ENCODE measurements at places on chromosomes 2 and 18.

DNA sequence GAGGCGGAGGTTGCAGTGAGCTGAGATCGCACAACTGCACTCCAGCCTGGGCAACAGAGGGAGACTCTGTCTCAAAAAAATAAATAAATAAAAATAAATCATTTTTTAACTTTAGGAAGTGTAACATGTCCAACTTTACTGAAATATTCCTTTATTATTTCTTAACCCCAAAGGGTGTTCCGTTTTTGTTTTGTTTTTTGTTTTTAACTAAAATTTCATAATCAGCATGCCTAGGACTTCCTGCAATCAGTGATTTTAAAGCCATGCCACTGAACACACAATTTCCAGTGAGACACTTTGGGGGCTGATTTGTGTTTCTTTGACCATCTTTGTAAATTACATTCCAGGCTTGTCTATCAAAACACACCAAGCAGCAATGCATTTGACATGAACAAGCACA is 7.1 kb downstream of the CATIP start:
- no peak for DNase-seq

DNA sequence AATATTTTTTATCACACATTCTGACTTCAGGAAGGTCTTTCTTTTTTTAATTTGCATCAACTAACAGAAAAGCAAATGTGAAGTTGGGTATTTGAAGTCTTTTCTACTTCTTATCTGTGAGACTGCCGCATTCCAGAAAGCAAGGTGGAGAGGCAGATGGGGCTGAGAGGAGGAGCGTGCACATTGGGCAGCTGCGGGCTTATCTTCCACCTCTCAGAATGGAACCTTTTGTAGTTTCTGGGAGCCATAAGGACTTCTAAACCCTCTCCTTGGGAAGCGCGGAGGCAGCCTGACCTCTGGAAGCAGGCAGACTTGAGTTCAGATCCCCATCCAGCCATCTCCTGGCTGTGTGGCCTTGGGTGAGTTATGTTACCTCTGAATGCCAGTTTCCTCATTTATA is 3.9 kb downstream of the MAPRE3 start:
- DNase-seq = no peak

DNA sequence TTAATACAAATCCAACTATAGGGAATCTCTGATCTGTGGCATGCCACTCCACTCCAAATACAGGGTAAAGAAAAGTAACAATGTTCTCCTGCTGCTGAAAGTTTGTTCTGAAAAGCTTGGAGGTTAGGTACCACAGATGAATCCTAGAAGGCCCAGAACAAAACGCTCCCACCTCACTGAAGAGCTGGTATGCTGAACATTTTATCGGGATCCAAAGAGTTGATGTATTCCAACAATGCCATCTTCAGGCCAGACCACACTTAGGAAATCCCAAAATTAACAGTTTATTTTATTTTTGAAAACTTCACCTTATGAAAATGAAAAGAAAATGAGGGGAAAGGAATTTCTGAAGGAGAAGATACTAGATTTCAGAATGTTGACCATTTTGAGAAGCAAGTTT is 145.1 kb upstream of the CDH19 start:
- DNase-seq = no peak

- no peak for DNase-seq
These were observed 28.1 kb downstream of the EXOC6B start for GRCh38 chr2:72797740-72798139.

DNA sequence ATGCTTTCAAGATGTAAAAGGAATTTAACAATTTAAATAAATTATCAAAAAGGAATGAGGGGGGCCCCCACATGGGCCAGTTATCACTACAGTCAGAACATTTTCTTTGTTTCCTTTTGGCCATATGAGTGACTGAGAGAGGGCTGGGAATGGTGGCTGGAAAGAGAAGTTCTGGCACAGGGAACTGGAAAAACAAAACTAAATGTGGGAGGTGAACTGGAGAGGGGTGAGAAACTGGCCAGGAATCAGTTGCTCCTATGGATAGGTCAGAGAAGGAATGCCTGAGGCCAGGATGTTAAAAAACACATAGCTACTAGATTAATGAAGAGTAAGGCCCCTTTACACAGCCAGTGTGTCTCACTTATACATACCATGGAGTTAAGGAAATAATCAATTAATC is 121.0 kb downstream of the RBMS1 start:
- DNase-seq = no peak

- DNase-seq = peak; percentile 79
These were observed 2.5 kb downstream of the RTN4 start for GRCh38 chr2:55047677-55048299.

DNA sequence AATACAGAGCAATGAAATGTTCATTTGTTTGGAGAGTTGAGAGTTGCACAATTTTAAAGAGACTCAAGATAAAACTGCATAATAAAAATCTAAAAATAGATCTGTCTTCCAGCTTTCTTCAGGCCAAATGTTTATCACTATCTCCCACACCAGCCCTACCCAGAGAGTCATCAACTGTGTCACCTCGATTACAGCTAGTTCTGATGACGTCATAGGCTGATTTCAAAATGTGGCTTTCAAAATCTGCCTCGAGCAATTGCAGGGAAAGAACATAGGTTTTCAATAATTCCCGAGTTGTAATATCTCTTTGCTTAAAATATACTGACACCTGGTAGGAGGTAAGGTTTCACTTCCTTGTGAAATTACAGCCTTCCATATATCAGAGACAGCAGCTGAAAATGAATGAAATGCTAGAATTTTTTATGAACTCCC is 677.6 kb upstream of the ID2 start:
- no peak for DNase-seq

- no peak for DNase-seq
These were observed 39.7 kb downstream of the HPCAL1 start for GRCh38 chr2:10342245-10342951.

GRCh38 chr2:36597003-36597531 is 901 bp downstream of the FEZ2 start:
- DNase-seq = no peak

- no peak for DNase-seq
These were observed 104.7 kb upstream of the SPOPL start for GRCh38 chr2:138396843-138397242.

DNA sequence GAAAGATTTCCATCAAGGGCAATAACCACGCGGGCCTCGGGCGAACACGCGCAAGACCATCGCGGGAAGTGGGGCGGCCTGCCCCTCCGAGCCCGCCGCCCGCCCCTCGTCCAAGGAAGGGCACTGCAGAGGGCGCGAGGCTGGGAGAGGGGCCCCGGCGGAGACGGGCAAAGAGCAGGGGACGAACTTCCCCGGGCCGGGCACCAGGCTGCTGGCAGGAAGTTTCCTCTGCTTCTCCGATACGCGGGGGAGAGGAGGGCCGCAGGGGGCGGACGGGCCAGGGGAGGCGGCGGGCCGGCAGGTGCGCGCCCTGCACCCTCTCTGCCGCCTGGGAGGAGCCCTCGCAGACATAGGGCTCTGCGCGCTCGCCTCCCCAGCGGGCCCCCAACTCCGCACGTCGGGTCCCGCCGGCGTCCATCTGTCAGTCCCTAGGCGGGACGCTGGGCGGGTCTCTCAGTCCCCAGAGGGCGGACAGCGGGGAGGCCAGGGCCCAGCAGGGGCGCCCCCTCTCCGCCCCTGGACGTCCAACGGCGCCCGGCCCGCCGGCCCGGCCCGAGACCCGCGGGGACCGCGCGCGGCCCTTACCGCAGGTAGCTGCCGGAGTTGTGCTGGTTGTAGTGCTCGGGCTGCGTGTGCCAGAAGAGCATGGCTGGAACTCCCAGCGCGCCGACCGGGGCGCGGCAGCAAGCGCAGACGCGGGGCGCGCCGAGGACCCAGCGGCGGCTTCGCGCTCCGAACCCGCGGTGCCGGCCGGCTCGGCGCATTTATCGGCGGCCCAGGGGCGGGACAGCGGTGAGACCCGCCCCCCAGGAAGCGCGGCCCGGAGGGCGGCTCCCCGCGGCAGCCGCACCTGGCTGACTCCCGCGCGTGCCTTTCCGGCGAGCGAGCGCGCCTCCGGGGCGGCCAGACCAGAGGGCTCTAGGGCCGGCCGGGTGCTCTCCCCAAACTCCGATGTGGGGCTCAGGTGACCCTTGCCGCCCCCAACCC is at the start of gene TFCP2L1:
Gene TFCP2L1 (minus strand): TSS at position 740 of the 987 bp plus-strand sequence. CDS start 93 bp downstream, at position 647.
- DNase-seq = no peak

DNA sequence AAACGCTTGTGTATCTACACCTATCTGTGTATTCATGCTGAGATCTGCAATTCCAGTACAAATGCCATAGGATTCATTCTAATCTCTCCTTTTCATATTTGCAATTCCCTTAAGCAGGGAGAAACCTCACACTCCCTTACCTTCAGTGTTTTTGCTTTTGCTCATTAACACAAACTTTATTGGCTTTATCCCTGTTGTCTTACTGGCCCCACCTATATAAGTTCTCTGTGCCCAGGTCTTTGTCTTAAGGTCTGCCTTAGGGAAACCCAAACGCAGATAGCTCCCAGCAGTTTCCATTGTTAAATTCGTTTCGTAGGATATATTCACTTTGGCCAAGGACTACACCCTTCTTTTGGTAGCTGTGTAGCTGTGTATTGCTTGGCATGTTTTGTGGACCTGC is 4.0 kb upstream of the SNORC start:
- DNase-seq = no peak
